ENCODE measurements at places on chromosomes 4 and X.

DNA sequence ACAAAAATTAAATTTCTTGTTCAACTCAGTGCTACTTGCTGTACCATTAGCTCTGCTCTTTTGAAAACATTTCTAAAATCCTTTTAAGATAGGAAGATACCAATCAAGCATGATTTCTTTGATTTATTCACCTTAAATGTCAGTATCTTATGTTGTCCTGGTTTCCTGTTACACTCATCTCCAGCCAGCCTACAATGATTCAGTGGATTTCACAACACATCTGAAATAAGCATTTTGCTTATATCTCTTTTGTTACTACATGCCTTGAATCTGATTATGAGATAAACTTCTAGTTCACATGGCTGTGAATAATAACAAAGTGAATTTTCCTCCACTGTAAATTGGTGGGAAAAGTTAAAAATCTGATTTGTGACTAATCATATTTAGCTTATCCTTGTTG is 112.5 kb upstream of the BMP3 start:
- no peak for DNase-seq

GRCh38 chrX:16826207-16826606 is 39.9 kb downstream of the TXLNG start:
- DNase-seq = peak; percentile 38

DNA sequence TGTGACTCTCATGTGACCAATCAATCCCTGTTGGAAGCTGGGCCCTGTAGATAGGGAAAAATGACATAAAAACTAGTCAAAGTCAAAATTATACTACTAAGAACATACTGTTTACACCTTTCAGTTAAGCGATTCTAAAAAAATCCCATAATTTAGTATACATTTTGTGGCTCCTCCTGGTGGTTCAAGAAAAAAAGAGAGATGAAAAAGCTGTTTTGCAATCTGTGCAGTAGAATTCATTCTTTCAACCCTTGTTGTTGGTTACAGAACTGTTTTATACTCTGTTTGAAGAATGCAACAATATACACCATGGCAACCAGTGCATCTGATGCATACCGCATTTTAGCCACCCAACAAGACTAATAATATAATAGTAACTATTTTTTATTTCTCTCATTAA is 66.8 kb upstream of the ANK2 start:
- no peak for DNase-seq

GRCh38 chr4:109735566-109736365 is 5.9 kb upstream of the PLA2G12A start:
- no peak for DNase-seq

DNA sequence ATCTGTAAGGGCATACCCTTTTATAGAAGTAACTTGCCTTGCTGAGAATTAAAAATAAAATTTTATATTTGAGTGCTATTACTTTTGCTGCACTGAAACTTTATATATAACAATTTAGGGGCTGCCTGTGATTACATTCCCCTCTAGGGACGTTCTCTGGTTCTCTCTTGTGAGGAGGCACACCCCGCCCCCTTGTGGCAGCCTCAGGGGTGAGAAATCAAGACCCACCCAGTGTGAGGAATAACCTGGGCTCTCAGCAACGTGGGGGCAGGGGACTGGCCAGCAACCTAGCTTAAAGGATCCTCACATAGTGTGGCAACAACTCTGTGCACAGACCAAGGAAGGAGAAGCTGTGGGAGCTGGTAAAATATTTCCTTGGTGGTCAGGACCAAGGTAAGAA is 43.7 kb downstream of the MAGEA9 start:
- DNase-seq = peak; percentile 1

DNA sequence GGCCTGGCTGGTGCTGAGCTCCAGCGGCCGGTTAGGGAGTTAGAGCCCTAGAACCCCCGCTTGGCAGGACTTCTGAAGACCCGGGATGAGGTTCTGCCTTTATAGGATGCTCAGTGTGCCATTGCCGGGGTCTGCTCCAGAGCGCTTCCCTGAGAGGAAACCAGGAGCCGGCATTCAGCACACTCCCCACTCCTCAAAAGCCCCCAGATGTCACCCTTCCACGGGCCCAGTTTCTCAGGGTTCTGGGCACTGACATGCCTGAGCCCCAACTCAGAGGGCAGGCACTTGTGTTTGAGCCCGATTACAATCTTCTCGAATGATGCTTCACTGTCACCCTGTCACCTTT is 6.5 kb downstream of the NKX3-2 start:
- DNase-seq = no peak

DNA sequence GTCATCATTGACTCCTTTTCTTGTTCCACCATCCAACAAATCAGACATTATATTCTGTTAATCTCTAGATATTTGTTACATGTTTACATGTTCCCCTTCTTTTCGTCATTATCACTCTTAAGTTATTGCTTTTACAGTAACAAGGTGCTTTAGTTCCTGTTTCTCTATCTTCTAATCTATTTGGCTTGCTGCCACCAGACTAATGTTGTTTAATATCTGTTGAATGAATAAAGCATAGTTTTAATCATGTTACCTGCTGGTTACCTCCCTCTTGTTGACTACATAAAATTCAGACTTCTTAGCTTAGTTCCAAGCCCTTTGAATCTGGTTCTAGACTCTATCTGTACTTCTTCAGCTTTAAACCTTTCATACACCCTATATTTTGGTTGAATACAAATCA is 129.8 kb upstream of the TRIM2 start:
- no peak for DNase-seq

DNA sequence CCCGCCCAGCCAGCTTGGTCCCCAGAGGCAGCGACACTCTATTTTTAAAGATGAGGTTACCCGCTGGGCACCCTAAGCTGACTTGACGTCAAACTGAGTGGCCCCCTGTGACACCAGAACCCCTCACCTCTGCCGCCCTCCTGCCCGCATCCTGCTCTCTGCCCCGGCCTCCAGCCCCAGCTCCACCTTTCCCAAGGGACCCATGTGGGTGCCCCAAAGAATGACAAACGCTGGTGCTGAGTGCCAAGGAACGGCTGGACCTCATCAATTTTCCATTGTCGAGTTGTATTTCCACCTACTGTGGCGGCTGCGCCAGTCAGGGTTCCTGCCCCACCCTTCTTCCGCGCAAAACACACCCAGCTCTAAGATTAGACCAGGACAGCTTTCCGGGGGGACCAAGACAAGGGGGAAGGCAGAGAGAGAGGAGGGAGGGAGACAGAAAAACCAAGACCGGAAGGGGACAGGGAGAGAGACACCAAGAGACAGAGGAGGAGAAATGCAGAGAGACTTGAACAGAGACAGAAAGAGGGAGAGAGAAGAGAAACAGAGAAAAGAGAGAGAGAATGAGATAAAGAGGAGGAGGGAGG is 2.0 kb downstream of the PRKX start:
- peak; percentile 18 for DNase-seq

DNA sequence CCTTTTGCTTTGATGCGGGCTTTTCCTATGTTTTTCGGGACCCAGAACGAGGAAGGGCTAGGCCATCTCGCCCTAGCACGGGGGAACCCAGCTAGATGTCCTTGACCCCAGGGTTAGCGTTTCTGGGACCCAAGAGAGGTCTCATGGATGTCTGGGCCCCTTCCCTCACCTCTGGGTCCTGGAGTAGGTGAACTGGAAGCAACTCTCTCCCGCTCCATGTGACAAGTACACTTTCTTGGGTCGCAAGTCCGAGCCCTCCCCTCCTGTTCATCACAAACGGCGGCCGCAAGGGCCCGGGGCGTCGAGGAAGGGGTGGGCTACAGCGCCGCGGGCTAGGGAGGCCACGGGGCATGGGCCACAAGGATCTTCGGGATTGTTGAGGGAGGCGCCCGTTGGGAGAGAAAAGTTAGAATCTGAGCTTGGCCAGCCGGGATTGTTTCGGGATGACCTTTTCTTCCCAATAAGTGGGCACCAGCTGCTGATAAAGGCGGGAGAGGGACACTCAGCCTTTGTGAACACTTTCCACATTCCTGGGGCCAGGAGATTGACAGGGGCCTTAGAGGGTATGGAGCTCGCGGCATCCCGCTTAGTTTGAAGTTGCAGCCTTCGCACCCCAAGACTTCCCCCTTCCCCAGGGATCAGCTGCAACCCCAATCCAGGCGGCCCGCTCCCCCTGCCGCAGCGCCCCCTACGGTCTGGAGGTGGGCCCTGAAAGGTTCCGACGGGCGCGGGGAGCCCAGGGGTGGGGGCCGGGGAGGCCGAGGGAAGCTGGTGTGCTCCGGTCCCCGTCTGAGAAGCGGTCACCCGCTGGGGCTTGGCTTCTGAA is 136.9 kb upstream of the ZIC3 start:
- no peak for DNase-seq

- no peak for DNase-seq
Measured at GRCh38 chrX:134738986-134739740, 80.9 kb upstream of the PLAC1 start.
